Tracheal epithelial cell (primary cell): ENCODE measurements at places on chromosomes 12 and 14. TPM values are rescaled to one million over a fixed set of nuclear protein-coding genes. Genes with fewer than 3 reads are reported as not detected.

The FAM181A gene
- not detected in 2 replicates for total RNA-seq

The PLBD1 gene
- 2.8 and 3.1 TPM in 2 replicates for total RNA-seq

The CLEC14A gene
- total RNA-seq, result 0.21 and 0.24 TPM in 2 replicates

The PRR13 gene
- total RNA-seq, result 26.7 and 33.9 TPM in 2 replicates

The ABCD4 gene
- total RNA-seq, result 19.0 and 21.0 TPM in 2 replicates

The TMEM52B gene
- total RNA-seq, result 0.24 TPM in 1 of 2 replicates, not detected in the other
